ENCODE measurements at places on chromosomes 2 and 18. TPM values are rescaled to one million over a fixed set of nuclear protein-coding genes. Genes with fewer than 3 reads are reported as not detected.

Gene C18orf54
- total RNA-seq, result 5.6 TPM

DNA sequence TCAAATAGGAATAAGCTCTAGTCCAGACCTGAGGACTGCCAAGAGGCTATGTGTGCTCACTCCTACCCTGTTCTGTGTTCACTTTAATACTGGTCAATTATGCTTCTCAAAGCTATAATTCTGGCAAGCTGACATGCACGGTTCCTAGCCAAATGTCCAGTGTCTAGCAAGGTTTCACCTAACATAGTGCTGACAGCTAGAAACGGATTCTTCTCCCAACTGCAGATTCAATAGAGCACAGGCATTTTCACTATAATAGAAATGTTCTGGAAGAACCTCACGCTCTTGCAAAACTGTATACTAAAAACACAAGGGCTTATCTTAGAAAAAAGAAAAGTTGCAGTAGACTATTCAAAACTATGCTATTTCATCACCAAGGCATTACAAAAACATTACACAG, 45.1 kb downstream of the HDAC4 start:
- no peak for DNase-seq

GRCh38 chr18:33536904-33537303, 41.1 kb upstream of the ASXL3 start:
- no peak for DNase-seq

DNA sequence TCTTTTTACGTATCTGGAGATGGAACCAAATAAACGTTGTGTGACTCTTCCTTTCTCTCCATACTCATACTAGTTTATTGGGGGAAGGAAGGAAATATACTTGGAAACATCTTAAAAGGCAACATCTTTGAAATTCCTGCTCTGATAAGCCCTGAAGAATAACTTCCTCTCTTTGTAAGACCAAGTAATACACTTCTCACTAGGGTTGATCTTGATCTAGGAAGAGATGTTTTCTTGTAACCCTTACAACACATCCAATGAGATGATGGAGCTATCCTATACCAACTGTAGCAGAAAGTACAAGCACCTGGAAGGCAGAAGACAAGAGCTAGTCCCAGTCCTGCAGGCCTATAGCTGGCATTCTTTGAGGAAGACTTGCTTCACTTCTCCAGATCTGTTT, 2.0 kb downstream of the ANKRD44 start:
- peak; percentile 16 for DNase-seq

Gene OTOF
- not detected for total RNA-seq

DNA sequence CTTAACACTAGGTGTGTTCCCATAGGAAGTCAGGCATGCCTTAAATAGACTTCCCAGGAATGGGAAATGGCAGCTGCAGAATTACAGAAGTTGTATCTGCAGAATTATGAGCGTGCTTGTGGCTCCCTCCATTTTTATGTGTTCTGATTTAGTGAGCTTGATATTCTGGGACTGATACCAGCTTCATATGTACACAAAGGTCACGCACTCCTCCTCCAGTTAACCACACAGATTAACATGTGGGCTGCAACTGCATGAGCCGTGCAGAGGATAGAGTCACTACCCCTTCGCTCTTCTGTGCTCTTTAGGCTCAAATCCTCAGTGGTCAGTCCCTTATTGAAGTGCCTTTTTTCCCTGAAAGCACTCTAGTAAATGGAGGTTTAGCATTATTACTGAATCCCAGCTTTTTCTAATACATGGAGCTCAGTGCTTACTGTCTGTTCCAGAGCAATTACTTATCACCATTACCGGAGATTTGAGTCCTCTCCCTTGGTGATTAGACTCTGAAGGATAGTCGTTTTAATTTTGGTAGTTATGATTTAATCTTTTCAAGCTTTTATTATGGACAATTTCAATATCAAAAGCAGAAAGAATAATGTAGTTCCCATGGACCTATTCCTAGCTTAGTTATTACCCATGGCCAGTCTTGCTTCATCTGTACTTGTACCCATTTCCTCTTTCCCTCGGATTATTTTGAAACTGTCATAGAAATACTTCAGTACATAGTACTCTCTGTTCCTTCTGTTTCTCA, 238.3 kb downstream of the PRKCE start:
- no peak for DNase-seq

Gene CCDC68
- total RNA-seq, result 0.43 TPM

Gene RGPD4
- total RNA-seq, result not detected

DNA sequence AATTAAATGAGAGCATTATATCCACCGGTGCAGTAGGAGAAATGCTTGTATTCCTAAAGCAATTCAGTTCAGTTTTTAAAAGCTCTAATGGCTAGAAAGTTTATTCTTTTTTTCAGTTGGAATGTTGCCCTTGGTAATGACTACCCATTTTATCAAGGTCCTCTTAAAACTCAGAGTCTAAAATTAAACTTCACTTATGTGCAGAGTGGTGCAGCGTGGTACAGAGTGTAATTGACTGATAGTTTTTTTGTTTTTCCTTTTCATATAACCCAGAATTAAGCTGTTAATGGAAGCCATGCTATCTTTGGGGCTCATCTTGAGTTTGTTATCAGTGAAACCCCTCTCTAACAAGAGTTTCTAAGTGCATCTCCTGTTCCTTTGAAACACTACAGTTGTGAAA, 21.4 kb downstream of the NCOA1 start:
- no peak for DNase-seq

DNA sequence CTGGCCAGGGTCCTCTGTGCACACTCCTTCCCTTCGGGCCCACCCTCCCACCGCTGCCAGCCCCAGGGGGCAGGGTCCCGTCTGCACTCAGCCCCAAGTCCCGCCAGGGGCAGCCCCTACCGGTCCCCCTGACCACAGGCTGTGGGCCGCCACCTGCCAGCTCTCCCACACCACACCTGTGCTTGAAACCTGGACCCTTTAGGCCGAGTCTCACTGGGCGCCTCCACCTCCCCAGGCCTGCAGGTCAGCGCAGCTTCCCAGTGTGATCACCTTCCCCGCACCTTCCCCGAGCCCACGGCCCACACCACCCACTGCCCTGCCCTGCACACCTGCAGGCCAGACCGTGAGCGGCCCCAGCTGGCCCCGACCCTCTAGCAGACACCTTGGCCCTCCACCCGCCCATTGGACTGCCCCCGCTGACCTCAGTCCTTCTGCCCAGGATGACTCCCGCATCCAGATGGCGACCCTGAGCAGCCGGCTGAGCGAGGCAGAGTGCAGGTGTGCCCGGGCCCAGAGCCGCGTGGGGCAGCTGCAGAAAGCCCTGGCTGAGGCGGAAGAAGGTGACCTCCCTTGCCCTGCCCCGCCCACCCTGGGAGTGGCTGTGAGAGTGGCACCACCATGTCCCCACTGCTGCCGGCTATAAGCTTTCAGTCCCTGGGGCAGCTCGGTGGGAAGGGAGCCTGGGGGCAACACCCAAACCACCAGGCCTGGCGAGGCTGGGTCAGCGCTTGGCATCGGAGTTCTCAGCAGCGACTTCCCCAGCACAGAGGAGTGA, 31.3 kb upstream of the SNED1 start:
- DNase-seq, result no peak

Gene MROH2A
- not detected for total RNA-seq

DNA sequence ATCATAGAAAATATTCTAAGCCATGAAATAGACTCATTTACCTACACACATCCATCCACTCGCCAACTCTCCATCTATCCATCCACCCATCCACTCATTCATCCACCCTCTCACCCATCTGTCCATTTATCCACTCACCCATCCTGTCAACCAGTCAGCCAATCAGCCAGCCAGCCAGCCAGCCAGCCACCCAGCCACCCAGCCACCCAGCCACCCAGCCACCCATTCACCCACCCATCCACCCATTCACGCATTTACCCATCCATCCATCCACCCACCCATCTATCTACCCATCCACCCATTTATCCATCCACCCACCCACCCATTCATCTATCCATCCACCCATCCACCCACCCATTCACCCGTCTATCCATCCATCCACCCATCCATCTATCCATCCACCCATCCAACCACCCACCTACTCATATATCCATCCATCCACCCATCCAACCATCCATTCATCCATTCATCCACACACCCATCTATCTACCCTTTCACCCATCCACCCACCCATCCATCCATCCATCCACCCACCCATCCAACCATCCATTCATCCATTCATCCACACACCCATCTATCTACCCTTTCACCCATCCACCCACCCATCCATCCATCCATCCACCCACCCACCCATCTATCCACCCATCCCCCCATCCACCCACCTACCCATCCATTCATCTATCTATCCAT, 185.1 kb downstream of the LOXHD1 start:
- no peak for DNase-seq

Gene C1QL2
- not detected for total RNA-seq

GRCh38 chr18:58569490-58569911, 59.4 kb downstream of the ALPK2 start:
- DNase-seq, result no peak

- no peak for DNase-seq
Observed at GRCh38 chr2:192413812-192414681, 219.3 kb upstream of the TMEFF2 start.

GRCh38 chr18:48193521-48194492, 215.4 kb downstream of the ZBTB7C start:
- DNase-seq, result no peak

Gene IL36B
- total RNA-seq, result not detected
